ENCODE measurements at places on chromosomes 3 and 15.

DNA sequence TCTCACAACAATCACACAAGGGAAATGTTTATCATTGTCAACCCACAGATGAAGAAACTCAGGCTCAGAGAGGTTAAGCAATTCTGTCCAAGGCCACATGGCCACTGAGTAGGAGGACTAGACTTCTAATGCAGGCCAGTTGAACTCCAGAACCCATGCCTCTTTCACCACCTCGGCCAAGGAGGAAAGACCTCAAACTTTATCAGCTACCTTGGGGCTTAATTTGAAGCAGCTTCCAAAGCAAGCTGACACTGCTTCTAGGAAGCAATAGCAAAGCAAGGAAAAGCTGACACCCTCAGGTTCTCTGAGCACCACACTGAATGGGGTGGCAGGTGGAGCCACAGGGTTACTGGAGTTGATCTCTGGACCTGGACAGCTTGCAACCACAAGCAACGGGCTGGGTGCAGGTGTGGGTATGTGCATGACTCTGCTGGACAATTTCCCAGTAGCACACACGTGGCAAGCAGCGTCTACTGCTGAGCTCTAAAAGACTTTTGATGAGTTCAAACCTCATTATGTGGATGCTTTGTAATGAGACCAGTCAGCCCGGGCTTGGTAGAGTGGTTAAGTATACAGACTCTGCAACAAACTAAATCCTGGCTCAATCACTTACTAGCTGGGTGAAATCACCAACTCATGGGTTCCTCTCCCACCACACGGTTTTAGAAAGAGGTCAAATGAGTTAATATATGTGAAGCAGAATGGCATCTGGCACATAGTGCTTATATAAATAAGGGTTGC is 23.1 kb downstream of the CCNL1 start:
- no peak for DNase-seq

GRCh38 chr3:149042789-149043386 is 43.4 kb downstream of the HLTF start:
- no peak for DNase-seq

GRCh38 chr3:46082849-46083248 is 55.6 kb upstream of the XCR1 start:
- no peak for DNase-seq

DNA sequence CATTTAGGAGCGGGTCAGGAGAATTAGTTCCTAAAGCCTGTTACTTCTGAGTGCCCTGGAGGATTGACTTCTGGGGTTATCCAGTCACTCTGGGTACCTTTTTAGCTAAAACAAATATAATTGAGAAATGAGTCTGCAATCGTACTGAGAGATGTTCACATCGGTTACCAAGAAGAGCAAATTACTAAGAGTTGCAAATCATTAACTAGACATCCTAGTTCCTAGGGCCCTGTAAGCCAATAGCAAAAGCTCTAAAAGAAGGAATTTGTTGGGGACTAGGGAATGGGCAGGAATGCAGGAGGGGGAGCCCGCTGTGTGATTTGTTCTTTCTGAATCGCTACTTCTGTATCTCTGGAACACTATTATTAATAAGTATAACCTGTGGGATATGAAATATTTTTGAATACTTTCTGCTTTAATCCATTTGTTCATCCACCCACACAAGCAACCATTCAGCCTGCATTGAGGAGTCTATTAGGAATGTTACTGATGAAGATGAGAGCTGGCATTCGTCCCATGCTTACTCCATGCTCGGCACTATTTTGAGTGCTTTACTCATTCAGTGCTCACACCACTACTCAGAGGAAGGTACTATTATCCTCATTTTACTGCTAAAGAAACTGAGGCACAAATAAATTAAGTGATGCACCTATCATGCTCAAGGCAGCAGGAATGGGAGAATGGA is 31.5 kb upstream of the KY start:
- no peak for DNase-seq

DNA sequence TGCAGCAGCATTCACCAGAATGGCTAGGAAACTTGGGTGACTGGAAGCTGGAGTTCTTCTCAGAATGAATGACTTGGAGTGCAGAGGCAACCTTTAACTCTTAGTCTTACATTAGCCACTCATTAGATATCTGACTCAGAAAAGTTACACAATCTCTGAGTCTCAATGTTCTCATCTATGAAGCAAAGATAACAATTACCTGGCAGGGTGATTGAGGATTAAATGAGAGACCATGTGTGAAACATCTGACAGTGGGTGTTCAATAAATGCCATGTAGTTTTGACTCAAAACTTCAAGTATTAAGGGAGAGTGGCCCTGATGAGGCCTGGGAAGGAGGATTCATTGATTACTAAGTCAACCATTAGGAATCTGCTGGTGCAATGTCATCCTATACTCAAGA is 48.3 kb downstream of the MRPL3 start:
- no peak for DNase-seq

DNA sequence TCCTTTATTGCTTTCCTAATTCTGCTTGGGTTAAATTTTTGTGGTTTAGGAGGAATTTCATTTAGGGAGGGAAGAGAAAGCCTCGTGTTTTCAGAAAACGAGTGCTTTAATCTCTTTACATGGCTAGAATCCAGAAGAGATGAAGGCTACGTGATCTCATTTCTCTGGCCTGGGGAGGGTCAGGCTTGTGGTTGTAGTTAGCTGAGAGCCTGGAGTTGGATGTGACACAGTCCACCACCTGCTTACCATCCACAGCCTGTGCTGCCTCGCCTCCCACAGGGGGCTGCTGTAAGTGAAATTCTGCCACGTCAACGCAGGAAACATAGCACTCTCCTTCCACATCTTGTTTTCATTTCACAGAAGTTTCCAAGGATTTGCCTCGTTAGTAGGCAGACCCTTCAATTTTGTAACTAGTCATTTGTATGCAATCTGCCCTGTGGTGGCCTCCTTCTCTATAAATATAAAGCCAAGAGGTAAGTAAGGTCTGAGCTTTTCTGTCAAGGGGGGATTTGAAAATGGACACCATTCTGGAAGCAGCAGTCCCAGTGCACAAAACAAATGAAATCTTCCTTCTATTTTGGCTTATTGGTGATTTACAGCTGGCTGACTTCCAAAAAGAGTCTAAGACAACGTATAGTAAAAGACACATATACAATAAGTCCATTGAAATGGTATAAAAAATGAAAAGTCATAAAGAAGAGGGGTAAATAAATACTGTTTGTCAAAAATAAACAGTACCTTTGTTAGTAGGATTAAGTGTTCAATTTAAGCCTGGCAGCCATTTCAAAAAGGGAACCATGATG is 3.4 kb downstream of the GXYLT2 start:
- no peak for DNase-seq

GRCh38 chr3:94185753-94186152 is 122.9 kb downstream of the NSUN3 start:
- DNase-seq = no peak

GRCh38 chr3:12154151-12154550 is 4.6 kb downstream of the TIMP4 start:
- no peak for DNase-seq

DNA sequence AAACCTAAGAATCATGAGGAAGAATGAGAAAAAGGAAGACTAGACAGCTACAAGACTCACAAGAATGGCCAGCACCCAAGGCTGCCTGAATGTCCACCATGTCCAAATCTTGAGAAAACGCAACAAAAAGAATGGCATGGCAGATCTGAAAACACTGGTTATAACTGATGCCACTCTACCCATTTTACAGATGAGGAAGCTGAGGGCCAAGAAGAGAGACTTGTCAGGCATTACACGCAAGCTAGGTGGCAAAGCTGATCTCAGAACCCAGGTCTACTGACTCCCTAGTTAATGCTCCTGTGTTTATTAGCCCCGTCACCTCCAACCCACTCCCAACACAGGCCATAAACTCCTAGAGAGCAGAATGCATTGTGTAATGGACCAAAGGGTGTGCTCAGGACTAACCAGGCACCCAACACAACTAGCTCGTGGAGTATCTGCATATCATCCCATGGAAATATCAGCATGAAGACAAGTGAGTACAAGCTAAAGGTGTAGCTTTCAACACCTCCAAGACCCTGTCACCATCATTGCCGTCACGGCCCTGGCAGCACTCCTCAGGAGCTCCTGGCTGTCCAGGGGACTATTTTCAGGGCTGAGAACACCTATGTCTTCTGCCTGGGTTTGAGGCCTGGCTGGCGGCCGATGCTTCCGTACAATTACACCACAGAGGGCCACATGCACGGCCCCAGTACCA is 111.7 kb downstream of the XXYLT1 start:
- no peak for DNase-seq
